ENCODE measurements at places on chromosomes 1 and 21.

GRCh38 chr1:91092503-91092902 is 70.7 kb upstream of the ZNF644 start:
- DNase-seq: no peak

- no peak for DNase-seq
Observed at GRCh38 chr1:214709241-214709640, 106.2 kb downstream of the CENPF start.

- no peak for DNase-seq
Observed at GRCh38 chr1:66283622-66284041, 250.3 kb upstream of the SGIP1 start.

DNA sequence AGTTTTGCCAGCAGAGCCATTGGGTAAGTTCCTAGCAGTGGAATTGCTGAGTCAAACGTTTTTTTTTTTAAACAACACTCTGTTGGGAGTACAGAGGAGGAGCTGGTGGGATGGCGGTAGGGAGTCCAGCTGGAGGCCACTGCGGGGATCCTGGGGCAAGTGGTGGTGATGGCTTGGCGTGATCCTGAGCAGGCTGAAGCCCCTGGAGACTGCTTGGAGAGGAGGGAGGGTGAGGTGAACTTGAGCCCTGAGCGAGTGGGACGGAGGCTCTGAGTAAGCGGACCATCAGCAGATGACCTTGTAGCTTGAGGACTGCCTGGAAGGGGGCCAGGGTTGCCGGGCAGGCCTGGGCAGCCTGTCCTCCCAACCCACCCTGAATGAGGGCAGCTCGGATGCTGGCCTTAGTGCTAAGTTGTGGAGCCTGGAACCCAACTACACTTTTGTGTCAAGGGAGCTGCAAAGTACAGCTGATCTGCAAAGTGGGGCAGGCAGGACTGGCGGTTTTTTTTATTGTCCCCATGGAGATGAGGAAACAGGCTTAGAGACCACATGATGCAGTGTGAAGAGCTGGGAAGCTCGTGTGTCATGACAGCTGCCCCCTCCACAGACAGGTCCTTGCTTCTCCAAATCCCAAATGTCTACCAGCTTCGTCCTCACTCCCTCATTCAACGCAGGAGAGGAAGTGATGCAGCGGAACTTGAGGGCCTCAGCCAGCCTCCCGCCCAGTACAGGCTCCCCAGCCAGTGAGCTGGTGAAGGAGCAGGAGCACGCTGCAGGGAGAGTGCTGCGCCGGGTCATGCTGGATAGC is 20.2 kb downstream of the MRPL37 start:
- no peak for DNase-seq

GRCh38 chr1:115069659-115070308 is 19.5 kb downstream of the TSPAN2 start:
- DNase-seq: peak; percentile 66

- no peak for DNase-seq
Observed at GRCh38 chr1:115854005-115854404, 13.1 kb upstream of the NHLH2 start.

- DNase-seq: no peak
Observed at GRCh38 chr1:226764533-226764932, 25.5 kb upstream of the ITPKB start.

DNA sequence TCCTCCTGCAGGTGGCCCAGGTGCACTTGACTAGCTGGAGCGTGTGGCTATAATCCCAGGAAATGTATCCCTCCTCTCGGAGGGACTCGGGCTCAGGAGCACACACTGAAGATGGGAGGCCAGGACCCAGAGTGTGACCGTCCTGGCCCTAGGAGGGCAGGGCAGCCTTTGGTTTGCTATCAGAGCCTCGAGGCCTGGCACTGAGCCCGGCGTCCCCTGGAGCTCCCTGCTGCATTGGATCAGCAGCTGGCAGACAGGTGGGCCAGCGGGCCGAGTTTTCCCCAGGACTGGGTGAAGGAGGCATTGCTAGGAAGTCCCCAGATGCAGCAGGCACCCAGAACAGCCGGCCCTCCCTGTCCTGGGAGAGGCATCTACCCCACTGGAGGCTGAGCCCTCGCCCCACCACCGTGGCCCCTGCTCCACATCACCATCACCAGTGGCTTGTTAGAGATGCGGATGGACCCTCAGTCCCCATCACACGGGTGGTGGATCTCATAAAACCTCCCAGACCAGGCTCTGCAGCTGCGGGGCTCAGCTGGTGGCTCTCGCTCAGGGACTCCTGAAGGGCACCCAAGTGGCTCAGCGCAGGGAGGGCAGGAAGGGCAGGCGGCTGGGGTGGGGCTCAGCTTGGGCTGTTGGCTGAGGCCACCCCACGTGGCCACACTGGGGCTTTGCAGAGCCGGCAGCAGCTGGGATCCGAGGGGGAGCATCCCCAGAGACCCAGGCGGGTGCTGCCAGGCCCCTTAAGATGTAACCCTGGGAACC is 32.7 kb upstream of the POFUT2 start:
- DNase-seq: peak; percentile 26

DNA sequence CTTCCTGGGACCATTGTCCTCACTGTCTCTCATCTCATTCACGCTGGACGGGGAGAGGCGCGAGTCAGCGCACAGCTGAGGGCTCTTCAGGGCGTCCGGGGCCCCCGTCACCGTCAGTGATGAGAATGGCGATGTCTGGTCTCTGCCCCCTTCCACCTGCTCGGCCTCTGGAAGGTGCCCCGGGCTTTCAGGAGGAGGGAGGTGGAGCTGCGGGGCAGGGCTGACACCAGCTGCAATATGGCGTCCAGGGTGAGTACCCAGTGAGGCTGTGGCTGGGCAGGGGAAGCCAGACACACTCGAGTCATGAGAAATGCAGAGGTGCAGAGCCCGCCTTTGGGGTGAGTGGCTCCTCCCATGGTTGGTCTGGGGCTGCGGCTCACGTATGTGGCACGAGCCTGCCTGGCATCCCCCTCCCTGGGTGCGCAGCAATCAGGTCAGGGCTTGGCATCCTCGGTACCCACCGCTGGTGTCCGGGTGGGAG is 15.1 kb downstream of the MORN1 start:
- no peak for DNase-seq

DNA sequence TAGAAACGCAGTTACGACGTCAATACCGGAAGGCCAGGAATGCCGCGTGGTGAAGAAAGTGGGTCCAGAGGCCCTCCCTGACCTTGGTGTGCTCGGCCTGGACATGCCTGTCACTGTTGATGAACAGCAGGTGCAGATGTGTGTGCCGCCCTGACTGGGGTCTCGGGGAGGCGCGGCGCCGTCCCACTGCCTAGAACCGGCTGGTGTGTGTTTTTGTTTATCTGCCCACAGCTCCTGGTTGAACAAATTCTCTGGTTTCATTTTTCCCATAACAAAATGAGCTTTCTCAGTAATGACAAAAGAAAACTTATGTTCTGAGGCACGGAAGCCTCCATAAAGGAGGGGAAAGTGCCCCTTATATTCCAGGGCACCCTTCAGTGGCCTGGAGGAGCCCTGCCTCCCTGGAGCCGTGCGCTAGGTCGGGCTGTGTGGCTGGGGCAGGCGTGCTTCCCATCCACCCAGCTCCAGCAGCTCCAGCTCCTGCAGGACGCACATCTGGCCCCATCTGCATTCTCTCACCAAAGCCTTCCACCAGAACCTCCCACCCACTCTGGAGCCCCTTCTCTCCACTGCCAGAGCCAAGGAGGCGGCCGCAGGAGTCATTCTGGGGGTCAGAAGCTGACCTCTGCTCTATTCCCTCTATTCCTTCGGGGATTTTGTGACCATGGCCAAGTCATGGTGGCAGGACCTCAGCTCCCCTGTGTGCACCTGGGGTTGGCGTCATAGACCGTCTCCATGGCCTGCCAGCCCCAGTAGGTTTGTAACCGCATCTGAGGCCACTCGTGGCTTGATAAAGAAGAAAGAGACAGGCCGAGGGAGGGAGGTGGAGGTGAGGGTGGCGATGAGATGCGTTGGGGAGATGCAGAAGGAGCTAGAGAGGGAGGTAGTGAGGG is 20.1 kb upstream of the COL18A1 start:
- DNase-seq: peak; percentile 22

DNA sequence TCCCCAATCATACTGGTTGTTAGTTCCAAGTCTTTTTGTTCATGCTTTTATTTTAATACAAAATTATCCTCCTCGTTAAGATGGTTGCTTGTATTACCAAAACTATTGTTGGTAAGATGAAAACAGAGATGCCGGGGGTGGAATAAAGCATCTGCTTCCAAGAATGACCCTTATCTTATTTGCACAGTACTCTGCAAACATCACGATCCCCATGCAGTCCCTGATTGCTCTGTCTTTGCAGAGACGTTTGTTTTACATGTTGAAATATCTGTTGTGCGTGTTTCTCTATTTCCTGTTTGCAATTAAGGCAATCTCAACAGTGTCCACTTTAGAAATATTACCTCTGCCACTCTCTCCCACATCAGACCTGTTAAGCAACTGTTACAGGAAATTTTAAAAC is 141.3 kb upstream of the NCAM2 start:
- DNase-seq: peak; percentile 47

Data from Caco-2 (cell line).